ENCODE measurements at places on chromosomes 6 and 20.

- no peak for DNase-seq
Observed at GRCh38 chr6:11653028-11653583, 115.6 kb downstream of the TMEM170B start.

- no peak for DNase-seq
Observed at GRCh38 chr20:12056839-12057238, 139.1 kb downstream of the BTBD3 start.

DNA sequence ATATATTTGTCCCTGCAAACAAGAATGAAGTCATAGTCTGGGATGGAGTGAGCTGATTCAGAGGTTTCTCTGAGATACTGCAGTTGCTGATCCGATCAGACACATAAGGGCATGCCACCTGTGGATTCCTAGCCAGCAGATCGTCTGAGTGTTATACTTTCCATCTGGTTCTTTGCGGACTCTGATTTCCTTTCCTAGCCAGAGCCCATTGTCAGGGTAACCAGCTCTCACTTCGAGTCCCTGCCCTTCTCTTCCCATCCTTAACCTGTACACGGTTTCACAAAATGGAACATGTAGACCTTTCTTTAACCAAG, 100.9 kb downstream of the TMEM200A start:
- no peak for DNase-seq

- DNase-seq = peak; percentile 59
Observed at GRCh38 chr6:25889877-25890853, 16.1 kb upstream of the SLC17A3 start.

Measured in urinary bladder (tissue), 4 donors.